ENCODE measurements at places on chromosomes 4 and X.

DNA sequence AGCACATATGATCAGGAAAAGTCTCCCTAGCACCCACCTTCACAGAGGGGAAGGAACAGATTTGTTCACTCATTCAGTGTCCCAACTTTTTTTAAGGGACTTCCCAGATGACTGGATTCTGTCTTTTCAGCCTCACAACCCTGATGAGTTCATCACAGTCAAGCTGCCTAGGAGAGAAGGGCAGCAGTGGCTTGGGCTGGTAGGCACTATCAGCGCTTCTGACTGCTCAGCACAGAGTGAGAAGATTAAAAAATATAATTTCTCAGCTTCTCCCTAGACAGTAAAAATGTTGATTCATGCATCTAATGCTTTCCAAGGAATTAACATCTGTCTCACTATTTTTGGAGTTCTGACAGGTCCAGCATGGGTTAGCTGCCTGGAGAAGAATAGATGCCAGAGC, 328.2 kb downstream of the DTHD1 start:
- no peak for DNase-seq

DNA sequence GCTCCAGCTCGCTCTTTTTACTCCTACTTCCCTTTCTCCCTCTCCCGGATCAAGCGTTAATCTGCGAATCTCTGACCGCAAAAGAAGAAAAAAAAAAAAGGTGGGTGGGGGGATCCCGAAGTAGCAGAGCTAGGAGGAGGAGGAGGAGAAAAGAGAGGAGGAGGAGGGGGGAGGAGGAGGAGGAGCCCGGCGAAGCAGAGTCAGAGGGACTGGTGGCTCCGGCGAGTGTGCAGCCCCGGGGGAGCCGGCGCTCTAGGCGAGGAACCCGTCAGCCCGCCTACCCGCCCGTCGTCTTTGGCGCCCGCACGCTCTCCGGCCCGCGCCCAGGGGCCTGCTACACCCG, at the start of gene NHSL2:
TSS of gene NHSL2 (plus strand) at position 203 of the 343 bp plus-strand sequence.
- DNase-seq, result no peak

DNA sequence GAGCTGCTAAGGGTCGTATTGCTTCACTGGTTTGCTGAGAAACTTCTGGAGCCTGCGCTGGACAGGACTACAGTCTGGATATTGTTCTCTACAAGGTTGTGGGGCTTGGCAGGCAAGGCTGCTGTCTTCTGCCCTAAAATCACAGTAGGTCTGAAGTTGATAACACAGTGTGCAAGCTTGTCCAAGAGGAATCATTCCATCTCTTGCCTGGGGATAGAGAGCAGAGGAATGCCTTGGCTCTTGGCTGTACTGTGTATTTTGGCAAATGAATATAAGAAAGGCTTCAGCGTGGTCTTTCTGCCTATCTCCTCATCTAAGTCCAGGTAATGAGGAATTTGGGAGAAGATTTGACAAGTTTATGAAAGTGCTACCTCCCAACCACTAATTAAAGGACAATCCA, 9.4 kb upstream of the RASL11B start:
- no peak for DNase-seq

- DNase-seq, result no peak
These were observed 45.8 kb downstream of the TACR3 start for GRCh38 chr4:103673983-103674382.

GRCh38 chrX:41600291-41600690, 88.5 kb upstream of the GPR34 start:
- no peak for DNase-seq

- no peak for DNase-seq
These were observed 1928.2 kb upstream of the TENM3 start for GRCh38 chr4:180314972-180315371.

GRCh38 chr4:15479913-15480185, 10.2 kb downstream of the CC2D2A start:
- DNase-seq, result no peak

DNA sequence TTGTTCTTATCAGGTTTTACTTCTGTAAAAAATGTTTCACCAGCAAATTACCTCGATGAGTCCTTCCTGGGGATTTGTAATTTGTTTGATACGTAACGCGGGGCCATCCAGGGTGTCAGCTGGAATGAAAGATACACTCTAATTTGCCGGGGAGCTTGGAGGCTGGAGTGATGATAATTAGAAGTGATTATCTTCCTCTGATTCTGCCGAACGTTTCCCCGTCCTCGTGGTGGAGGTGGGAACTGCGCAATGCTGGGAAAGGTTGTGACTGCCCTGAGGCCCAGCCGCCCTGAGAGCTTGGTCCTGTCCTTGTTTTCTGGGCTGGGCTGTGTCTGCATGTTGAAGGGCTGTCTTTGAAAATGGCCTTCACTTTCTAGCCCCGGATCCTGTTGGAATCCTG, 48.0 kb downstream of the SORCS2 start:
- no peak for DNase-seq

- no peak for DNase-seq
These were observed 114.1 kb upstream of the STX18 start for GRCh38 chr4:4655901-4656300.

GRCh38 chr4:70183168-70183939, 12.2 kb upstream of the ODAM start:
- DNase-seq, result peak; percentile 3

- DNase-seq, result no peak
These were observed 5.5 kb downstream of the SEPSECS start for GRCh38 chr4:25154594-25155265.

DNA sequence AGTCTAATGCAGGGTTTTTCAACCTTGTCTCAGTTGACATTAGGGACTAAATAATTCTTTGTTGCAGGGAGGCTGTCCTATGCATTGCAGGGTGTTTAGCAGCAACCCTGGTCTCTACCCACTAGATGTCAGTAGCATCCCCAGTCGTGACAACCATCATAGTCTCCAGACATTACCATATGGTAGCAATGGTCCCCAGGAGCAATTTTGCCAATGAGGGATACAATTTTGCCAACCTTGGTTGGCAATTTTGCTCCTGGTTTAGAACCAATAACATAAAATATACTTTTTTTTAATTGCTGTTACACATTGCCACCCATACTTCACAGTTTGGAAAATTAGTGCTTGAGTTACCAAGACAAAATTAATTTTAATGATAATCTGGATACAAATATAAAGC, 6.0 kb downstream of the EREG start:
- DNase-seq, result no peak

GRCh38 chrX:120426599-120426998, 42.5 kb downstream of the LAMP2 start:
- no peak for DNase-seq

DNA sequence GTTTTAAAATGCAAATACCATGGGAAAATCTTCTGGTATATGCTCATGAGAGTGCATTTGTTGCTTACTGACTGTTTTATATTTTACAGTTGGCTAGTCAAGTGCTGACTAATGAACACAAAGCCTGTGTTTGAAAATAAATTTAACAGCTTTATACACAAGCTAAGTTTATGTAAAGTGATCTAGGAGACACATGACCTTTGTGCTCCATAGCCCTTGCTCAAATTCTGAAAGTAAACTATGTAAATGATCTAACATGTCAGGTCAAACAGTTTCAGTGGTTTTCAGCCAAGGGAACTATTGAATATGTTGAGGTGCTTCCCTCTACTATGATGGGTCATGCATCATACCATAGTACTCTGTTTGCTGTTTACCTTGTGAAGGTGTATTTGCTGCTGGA, 36.7 kb downstream of the DIAPH2 start:
- DNase-seq, result no peak

GRCh38 chr4:19026281-19026680, 1004.7 kb upstream of the LCORL start:
- DNase-seq, result no peak

- no peak for DNase-seq
These were observed 168.9 kb downstream of the AMELX start for GRCh38 chrX:11462136-11462535.

GRCh38 chrX:79147477-79147876, 3.0 kb downstream of the GPR174 start:
- DNase-seq, result no peak

DNA sequence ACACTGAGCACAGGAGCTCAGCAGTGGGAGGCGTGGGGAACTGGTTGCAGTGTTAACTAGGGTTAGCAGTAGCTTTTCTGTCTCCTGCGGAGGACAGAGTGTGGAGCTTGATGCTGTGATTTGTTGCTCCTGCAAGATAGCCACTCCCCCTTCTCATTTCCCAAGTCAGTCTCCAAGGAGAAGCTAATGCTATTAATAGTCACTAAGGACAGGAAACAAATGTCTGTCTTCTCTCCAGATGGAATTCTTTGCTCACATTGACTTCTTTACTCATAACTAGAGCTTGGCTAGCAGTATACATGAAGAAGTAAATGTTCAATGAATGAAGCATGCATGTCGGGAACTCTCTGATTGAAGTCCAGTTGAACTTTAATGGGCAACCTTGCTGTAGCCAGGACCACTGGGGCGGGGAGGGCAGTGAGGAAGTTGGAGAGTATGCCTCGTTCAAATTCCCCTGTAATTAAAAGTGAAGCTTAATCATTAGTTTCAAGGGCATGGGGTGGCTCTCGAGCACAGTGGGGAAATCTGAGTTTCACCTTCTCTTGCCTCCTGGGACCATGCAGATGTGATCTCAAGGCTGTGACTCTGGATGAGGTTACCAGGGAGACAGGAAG, 156.6 kb upstream of the SCML1 start:
- DNase-seq, result no peak

DNA sequence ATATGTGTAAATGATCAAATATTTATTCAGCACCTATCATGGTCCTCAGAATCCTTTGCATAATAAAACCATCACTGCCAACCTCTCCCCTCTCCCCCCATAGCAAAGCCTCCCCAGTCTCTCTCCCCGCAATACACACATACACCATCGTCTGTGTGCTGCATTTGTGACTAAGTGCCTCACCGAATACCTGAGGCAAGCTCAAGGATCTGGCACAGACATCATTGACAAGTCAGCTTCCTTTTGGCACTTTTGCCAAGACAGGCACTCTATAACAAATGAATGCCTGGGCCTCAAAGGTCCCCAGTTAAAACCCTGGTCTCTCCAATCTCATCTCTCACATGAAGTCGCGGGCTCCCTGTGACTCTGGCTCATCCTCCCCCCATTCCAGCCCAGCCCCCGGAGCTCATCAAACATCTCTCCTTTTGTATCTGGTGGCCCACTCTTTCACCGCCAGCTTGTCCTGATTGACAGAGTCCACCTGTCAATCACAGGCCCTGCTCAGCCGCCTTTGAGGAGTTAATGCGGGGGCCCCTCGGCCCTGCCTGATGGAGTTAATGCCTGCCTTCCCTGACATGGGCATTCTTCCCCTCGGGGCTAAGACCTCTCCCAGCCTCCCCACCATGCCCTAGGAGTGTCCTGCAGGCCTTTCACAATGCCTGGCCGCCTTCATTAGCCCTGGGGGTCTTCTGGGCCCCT, 135.8 kb upstream of the ATP6AP2 start:
- DNase-seq, result no peak
